ENCODE measurements at places on chromosomes 5 and 9. TPM values are rescaled to one million over a fixed set of nuclear protein-coding genes. Genes with fewer than 3 reads are reported as not detected.

The COL15A1 gene
- total RNA-seq, result 0.09 TPM

GRCh38 chr9:72149231-72149975, at the start of gene GDA:
Gene GDA (plus strand): TSS chr9:72149440. CDS start chr9:72149560, 120 bp downstream.
- DNase-seq, result no peak

The ADAMTS13 gene
- total RNA-seq, result 0.43 TPM

GRCh38 chr5:150429410-150429873, 16.7 kb upstream of the CD74 start:
- DNase-seq, result no peak

DNA sequence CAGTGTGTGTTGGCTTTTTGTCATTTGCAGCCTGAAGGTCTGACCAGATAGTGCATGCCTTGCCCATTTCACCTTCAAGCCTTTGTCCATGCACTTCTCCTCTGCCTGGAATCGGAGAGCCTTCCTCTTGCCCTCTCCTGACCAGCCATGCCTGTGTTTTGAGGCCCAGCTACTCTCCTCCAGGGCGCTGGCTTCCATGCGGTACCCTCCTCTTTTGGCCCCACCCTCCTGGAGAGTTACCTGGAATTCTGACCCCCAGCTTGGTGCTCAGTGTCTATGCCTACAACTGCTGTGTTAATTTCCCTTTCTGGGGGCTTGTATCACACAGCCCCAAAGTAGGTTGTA, 52.5 kb downstream of the CXXC5 start:
- no peak for DNase-seq

DNA sequence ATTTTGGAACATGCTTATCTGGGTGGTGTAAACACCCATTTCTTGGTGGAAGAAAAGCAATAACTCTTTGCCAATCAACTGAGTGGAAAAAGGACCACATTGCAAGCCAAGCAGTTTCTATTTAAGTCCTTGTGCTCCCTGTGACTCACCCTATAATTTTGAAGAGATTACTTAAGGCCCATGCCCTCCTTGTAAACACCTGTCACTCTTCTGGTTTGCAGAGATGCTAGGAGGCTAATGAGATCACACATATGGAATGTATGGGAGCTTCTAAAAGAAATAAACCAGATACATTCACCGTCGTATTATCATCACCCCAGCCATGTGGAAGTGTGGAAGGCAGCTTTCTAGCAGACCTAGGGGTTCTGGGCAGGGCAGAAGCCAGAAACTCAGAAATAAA, 337.1 kb downstream of the GADD45G start:
- peak; percentile 97 for DNase-seq

GRCh38 chr5:124887223-124887622, 140.8 kb upstream of the ZNF608 start:
- no peak for DNase-seq

DNA sequence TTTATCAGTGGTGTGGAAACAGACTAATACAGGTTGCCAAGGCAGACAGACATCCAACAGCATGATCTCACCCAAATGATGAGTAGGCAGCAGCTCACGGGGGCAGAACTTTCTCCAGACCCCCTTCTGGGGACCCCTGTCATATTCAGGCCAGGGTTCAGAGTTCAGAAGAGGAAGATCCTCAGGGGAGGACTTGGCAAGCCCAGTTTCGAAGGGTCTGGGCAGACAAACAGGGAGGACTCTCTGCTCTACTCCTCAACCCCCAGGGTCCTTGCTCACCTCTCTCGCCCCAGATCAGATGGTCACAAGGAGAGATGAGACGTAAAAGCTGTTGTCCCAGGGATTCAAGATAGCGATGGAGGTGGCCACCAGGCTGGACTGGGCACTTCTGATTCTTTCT, 215.1 kb upstream of the MVB12B start:
- DNase-seq, result no peak

Data from A172 (cell line).